ENCODE measurements at places on chromosomes 3 and 15.

DNA sequence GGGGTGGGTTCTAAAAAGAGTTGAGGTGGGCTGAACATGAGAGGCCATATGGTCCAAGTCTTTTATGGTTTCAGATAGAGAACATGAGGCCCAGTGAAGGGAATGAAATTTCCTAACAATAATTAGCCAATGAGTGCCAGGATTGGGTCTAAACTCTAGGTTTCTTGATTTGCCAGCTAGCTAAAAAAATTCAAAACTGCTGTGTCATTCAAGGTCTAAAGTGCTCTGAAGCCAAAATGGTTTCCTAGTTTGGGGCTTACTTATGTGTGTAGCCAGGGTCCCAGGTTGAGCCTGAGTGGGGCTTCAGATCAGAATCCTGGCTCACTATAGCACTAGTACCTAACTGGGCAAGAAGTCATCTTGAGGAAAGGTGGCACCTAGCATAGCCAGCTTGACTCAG lies 55.3 kb upstream of the SYN2 start:
- no peak for DNase-seq

- no peak for DNase-seq
Observed at GRCh38 chr15:37618353-37618752, 316.1 kb upstream of the TMCO5A start.

- no peak for DNase-seq
Observed at GRCh38 chr3:53551324-53551723, 56.9 kb downstream of the CACNA1D start.

DNA sequence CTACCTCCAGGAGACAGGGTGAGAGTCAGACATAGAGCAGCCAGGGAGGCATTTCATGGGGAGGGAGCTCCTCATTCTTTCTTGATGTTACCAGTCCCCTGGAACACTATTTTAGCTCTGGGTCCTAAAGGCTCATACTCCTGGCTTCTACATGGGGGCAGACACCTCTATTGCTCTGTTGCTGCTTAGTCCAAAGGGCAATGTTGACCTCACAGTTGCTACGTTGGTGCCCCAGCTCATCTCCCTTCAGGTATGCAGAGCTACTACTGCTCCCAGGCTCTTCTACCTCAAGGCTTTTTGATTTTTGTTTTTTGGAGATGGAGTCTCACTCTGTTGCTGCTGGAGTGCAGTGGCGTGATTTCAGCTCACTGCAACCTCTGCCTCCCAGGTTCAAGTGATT lies 245.6 kb upstream of the LRRFIP2 start:
- DNase-seq: no peak

DNA sequence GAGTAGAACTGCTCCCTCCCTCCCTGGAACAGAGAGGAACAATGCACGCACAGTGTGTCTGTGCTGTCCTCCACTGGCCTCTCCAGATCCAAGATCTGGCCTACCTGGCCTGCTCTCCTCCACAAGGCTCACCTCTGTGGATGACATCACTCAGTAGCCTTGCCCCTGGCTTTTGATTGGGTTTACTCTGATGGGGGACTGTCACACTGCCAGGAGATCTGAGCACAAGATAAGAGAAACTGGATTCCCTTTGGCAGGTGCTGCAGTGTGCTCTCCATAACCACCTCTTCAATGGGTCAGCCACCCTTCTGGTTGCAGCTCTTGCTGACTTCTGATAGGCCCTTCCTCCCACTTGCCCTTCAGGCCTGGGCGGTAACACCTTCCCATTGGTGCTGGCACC lies 22.6 kb upstream of the ANO10 start:
- no peak for DNase-seq

- no peak for DNase-seq
Observed at GRCh38 chr3:71330909-71331308, 252.6 kb downstream of the FOXP1 start.

- DNase-seq: no peak
Observed at GRCh38 chr3:157671656-157672055, 168.4 kb upstream of the VEPH1 start.

GRCh38 chr3:161221806-161222600 lies 892 bp downstream of the NMD3 start:
- no peak for DNase-seq

DNA sequence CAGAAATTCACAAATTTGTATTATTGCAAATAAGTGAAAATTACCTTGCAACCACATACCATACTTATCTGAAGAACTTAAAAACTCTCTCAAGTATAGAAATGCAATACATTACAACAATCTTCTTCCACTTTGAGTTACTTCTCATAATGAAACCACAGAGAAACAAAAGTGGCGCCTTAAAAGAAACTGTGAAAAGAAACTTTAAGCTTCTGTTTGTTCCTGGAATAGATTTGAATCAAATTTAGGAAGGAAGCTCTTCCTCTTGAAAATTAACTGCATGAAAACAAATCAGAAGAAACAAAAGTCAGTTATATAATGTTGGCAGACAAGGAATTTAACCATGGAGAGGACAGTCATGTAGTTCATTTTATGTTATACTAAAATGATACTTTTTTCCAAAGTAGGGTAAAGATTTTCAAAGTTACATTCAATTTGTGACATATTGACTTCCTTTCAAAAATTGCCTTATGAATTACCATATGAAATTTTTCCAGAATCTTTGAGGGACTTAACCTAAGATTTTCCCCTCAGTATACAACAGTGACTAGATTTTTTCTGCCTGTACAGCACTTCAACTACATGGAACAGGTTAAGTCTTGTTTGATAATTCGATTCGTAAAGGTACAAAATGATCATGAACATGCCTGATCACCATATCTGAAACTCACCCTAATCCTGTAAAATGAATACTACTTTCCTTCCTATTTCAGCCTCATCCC lies 57.6 kb upstream of the TNFSF10 start:
- DNase-seq: no peak
